ENCODE measurements at places on chromosomes 6 and 20. TPM values are rescaled to one million over a fixed set of nuclear protein-coding genes. Genes with fewer than 3 reads are reported as not detected.

DNA sequence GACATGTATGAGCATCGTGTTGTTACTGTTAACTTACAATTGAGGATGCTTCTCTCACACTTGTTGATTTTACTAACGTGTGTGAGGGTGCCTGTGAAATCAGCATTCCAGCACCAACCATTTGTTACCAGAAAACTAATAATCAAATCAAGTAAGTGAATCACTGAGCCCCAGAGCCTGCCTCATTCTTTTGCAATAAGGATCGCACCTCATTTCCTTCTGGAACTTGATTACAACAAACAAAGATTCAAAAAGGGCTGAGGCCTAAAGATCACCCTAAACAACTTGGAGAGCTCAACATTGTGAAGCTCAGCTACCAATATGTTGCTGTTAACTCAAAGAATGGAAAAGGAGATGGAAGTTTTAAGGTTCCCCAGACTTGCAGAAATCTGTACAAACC is 274.7 kb downstream of the TFAP2A start:
- no peaks in the 10 kb centered on the region for H3K4me1 ChIP-seq
- H3K27me3 ChIP-seq, result no peaks in the 10 kb centered on the region
- H3K4me3 ChIP-seq, result no peak overlapping the region
- no peak for DNase-seq
- no peak overlapping the region for H3K27ac ChIP-seq

DNA sequence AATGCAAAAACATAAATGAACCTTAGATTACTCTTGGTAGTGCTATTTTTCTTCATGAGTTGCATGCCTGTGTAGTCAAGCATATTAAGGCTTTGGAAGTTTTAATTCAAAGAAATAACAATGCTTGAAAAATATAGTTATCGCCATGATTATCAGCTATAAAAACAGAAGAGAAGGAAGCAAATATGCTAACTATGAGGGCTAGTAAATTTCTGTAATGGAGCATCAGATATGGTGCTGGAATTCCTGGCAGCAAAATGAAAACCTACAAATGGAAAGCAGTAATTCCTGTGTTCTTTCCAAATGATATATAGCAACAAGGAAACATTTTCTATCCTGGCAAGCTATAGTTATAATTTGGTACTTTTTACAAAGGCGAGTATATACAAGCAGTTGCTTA is 29.7 kb downstream of the DOP1A start:
- DNase-seq, result no peak
- H3K27ac ChIP-seq, result no peak overlapping the region
- H3K36me3 ChIP-seq, result no peaks in the 10 kb centered on the region
- no peak overlapping the region for H3K4me3 ChIP-seq
- H3K4me1 ChIP-seq, result peaks cover 3% of the 10 kb centered on the region
- no peaks in the 10 kb centered on the region for H3K27me3 ChIP-seq

DNA sequence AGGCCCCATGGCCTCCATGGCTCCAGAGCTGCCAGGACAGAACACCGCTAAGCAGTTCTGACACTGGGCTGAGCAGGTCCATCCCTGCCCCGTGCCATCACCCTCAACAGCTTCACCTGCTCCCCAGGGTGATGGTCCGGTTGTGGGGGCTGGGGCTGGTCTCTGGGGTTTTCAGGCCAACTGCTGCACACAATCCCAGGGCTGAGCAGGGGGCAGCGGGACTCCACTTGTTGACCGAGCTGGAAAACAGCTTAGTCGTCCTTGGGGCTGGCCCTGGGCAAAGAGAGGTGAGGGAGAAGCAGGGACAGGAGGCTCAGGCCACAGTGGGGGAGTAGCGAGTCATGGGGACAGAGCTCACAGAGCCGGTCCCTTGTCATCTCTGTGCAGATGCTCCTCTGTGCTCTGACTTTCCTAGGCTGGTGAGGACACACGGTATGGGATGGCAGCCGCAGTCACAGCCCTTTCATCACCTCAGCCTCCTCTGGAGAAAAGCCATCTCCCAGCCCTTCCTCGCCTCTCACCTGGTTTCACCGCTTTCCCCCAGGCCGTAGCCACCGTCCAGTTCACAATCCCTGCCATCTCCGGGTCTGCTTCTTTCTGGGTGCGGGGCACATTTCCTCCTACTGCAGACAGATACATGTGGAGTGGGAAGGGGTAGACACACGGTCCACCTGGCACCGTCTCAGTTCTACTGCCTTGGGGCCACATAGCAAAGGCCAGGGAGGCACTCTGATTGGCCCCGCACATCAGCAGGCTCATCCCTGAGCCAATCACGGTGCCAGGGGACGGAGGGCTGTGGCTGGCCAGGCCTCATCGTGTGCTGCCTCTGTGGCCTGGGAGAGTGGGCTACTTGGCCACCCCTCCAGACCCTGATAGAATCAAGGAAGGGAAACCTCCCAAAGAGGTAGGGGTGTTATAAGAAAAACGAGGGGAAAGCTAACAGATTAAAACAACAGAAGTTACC is 19.1 kb downstream of the MDFI start:
- H3K27me3 ChIP-seq, result no peaks in the 10 kb centered on the region
- no peak overlapping the region for H3K27ac ChIP-seq
- H3K36me3 ChIP-seq, result no peaks in the 10 kb centered on the region
- DNase-seq, result no peak

Gene HLA-DQA2
- 4.4 TPM for total RNA-seq

DNA sequence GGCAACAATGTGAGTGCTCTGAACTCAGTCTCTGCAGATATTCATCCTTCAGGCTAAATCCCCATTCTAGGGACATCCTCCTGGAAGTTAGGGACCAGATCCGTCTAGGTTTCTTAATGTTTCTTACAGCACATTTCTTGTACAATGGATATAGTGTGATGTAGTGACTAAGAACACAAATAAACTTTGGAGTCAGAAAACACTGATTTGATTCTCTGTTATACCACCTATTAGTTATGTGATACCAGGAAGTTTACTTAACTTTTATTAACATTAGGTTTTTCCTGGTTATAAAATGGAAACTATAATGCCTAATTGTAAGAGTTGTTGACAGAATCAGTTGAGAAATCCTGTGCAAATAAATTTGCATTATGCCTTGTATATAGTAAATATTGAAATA is 57.6 kb upstream of the KCNQ5 start:
- no peak overlapping the region for H3K4me3 ChIP-seq
- DNase-seq, result no peak
- no peak overlapping the region for H3K27ac ChIP-seq
- no peaks in the 10 kb centered on the region for H3K4me1 ChIP-seq
- no peaks in the 10 kb centered on the region for H3K27me3 ChIP-seq
- no peaks in the 10 kb centered on the region for H3K36me3 ChIP-seq

- no peaks in the 10 kb centered on the region for H3K27me3 ChIP-seq
- H3K4me1 ChIP-seq, result peaks cover 3% of the 10 kb centered on the region
- H3K36me3 ChIP-seq, result no peaks in the 10 kb centered on the region
- no peak overlapping the region for H3K4me3 ChIP-seq
- DNase-seq, result no peak
Measured at GRCh38 chr6:158703111-158703836, 53.4 kb downstream of the SYTL3 start.

DNA sequence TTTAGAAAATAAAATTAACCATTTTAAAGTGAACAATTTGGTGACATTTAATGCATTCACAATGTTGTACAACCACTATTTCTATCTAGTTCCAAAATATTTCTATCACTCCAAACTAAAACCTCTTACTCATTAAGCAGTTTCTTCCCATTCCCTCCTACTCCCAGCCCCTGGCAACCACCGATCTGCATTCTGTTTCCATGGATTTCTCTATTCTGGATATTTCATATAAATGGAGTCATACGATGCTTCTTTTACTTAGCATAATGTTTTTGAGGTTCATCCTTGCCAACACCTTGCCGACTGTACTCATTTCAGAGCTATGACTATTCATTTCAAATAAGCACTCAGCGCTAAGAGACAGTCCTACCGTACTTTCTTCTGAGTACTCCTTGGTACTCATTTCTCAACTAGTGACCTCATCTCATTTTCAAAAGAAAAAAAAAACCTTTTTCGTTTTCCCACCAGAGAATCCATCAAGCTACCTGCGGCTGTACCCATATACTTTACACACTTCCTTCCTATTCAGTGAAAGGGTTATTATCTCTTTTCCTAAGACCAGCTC is 259.2 kb downstream of the UTRN start:
- no peaks in the 10 kb centered on the region for H3K36me3 ChIP-seq
- H3K4me1 ChIP-seq, result no peaks in the 10 kb centered on the region
- DNase-seq, result no peak
- no peaks in the 10 kb centered on the region for H3K27me3 ChIP-seq
- H3K27ac ChIP-seq, result no peak overlapping the region

- no peak overlapping the region for H3K27ac ChIP-seq
- H3K4me1 ChIP-seq, result peaks cover 5% of the 10 kb centered on the region
- H3K36me3 ChIP-seq, result no peaks in the 10 kb centered on the region
- no peak for DNase-seq
- no peak overlapping the region for H3K4me3 ChIP-seq
Measured at GRCh38 chr6:155985660-155986138, 530.1 kb upstream of the NOX3 start.

GRCh38 chr6:125363039-125363823 is 61.5 kb upstream of the HDDC2 start:
- H3K4me1 ChIP-seq, result peaks cover 2% of the 10 kb centered on the region
- H3K4me3 ChIP-seq, result peak overlapping the region; percentile 40
- DNase-seq, result peak; percentile 65

Gene COL21A1
- total RNA-seq, result 2.9 TPM

Gene SOBP
- total RNA-seq, result 29.5 TPM

Gene ALDH8A1
- total RNA-seq, result 0.97 TPM

DNA sequence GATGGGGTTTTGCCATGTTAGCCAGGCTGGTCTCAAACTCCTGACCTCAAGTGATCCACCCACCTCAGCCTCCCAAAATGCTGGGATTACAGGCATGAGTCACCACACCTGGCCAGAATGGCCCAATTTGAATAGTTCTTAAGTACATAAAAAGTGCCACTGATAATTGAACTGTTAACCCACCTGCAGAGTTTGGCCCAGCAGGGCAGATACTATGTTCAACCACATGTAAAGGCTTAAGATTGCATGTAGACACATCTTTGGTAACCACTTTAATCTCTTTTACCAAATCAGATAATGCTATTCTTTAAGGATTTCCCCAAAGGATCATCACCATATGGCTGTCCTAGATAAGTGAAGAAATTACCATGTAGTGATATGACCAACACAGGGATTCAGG is 21.3 kb upstream of the SGK1 start:
- no peaks in the 10 kb centered on the region for H3K4me1 ChIP-seq
- no peaks in the 10 kb centered on the region for H3K36me3 ChIP-seq
- no peak for DNase-seq
- no peak overlapping the region for H3K4me3 ChIP-seq
- H3K27me3 ChIP-seq, result no peaks in the 10 kb centered on the region

Gene CALHM4
- total RNA-seq, result not detected

Gene MLN
- not detected for total RNA-seq

- H3K27me3 ChIP-seq, result no peaks in the 10 kb centered on the region
- H3K36me3 ChIP-seq, result no peaks in the 10 kb centered on the region
- no peak for DNase-seq
- no peak overlapping the region for H3K4me3 ChIP-seq
- H3K4me1 ChIP-seq, result peaks cover 1% of the 10 kb centered on the region
- no peak overlapping the region for H3K27ac ChIP-seq
Measured at GRCh38 chr6:112362027-112362795, 15.1 kb downstream of the RFPL4B start.

Gene TCF21
- 23.2 TPM for total RNA-seq

Gene CLIC5
- 0.86 TPM for total RNA-seq

DNA sequence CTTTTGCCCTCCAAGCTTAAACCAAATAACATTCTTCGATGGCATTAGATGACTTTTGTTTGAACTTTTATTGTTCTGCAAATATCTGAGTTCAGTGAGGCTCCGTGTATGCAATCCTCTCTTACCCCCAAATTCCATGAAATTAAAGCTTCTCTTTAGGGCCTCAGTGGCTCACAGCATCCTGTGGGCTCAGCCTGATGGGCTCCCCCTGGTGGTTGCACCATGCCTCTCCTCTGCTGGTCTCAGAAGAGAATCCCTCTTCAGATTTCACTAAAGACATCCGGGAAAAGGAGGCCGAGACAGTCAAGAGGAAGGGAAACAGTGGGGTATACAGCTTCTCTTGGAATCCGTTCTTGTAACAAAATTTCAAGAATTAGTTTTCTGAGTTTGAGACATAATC is 331.6 kb upstream of the NT5E start:
- DNase-seq, result no peak
- peaks cover 4% of the 10 kb centered on the region for H3K4me1 ChIP-seq
- no peaks in the 10 kb centered on the region for H3K27me3 ChIP-seq
- no peak overlapping the region for H3K4me3 ChIP-seq
- no peaks in the 10 kb centered on the region for H3K36me3 ChIP-seq
- H3K27ac ChIP-seq, result no peak overlapping the region

- no peaks in the 10 kb centered on the region for H3K27me3 ChIP-seq
- no peaks in the 10 kb centered on the region for H3K36me3 ChIP-seq
- H3K27ac ChIP-seq, result no peak overlapping the region
- H3K4me3 ChIP-seq, result no peak overlapping the region
- DNase-seq, result no peak
Measured at GRCh38 chr6:118215269-118215668, 308.2 kb downstream of the SLC35F1 start.

DNA sequence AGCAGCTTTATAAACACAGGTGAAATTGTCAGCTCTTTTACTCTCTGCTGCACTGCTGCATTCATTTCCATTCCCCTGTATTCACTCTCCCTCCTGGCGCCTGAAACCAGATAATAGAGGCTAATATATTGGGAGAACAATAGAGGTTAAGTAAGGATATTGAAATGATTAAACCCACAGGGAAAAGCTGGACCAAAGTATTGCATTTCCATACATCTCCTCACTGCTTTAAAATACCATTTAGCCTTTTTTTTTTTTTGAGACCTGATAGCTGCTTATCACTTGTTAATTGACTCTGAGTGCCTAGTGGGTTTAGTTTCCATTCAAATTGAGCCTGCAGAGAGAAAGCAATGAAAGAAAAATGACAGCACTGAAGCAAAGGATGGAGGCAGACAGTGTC is 540.5 kb upstream of the IMPG1 start:
- H3K36me3 ChIP-seq, result no peaks in the 10 kb centered on the region
- DNase-seq, result no peak
- H3K27me3 ChIP-seq, result no peaks in the 10 kb centered on the region
- no peak overlapping the region for H3K4me3 ChIP-seq

Gene PSMB9
- 16.0 TPM for total RNA-seq

DNA sequence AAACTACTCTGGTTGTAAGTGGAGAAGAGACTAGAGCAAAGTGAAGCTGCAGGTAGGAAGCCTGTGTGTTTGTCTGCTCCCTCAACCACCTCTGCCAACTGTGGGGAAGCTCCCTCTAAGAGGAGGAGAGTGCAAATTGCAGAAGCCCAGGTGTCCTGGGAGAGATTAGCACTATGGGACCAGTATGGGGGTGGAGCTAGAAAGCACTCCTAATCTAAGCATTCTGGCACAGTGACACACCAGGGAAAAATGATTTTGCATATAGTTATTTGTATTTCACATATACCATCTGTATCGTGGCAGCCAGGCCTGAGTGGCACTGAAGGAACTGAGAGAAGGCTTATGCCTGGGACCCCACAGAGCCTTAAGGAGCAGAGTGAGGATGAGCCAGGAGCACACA is 12.8 kb downstream of the GSTA1 start:
- H3K4me1 ChIP-seq, result no peaks in the 10 kb centered on the region
- H3K36me3 ChIP-seq, result no peaks in the 10 kb centered on the region
- no peak overlapping the region for H3K27ac ChIP-seq
- DNase-seq, result no peak
- no peaks in the 10 kb centered on the region for H3K27me3 ChIP-seq
- no peak overlapping the region for H3K4me3 ChIP-seq
